ENCODE measurements at places on chromosomes 5 and 9.

- no peak for DNase-seq
Measured at GRCh38 chr9:77649109-77649812, 1.1 kb upstream of the GNA14 start.

GRCh38 chr5:89437450-89438435 lies 554.8 kb upstream of the MEF2C start:
- DNase-seq, result no peak

DNA sequence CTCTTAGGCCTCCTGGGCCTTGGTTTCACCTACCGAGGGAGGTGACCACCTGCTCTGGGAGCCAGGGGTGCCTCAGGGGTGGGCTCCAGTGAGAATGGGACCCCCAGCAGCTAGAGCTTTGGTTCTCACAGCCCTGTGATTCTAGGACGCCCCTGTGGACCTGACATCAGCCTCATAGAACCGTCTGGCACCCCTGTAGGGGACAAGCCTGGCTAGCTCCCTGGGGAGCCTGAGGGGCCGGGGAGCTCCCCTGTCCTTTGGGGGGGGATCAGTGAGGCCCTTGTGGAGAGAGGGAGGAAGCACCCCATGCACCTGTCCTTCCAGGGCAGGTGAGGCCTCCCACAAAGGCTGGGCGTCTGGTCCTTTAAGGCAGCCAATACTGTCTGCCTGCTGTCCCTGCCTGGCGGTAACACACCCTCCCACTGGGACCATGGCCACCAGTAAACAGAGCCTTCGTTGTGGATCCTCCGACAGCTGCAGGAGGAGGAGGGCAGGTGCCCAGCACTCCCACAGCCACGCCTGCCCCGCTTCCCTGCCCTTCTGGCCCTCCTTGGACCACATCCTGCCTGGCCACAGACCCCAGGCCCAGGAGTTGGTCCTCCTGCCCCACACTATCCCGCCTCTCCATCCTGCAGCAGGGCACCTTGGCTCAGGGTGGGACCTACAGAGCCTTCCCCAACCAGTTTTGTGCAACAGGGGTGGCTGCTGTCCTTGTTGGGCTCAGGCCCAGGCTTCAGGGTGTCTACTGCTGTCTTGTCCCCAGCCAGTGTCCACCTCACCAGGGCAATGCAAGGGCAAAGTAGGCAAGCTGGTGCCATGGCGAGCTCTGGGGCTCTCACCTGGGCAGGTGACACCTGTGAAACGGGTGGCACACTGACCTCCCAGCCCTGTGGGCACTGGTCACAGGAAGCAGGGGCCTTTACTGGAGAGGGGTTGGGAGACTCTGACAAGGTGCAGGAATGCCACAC lies 3.0 kb upstream of the TUBB4B start:
- DNase-seq, result no peak

DNA sequence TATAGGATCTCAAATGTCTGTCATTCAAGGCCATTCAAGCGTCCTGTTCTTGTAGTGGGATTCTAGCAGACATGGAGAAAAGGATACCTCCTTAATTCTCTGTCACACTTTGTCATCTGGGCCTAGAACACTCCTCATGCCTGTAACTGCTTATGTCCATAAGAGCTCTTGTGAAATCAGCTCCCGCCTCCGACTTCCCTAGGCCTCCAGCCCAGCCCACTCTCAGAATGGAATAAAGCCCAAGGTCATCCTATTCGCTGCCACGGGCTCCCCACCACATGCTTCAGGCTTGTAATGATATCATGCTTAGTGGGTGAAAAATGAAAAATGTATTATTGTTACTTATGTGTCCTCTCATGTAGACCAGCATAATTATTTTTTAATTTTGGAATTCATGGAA lies 632.5 kb downstream of the ISL1 start:
- no peak for DNase-seq

DNA sequence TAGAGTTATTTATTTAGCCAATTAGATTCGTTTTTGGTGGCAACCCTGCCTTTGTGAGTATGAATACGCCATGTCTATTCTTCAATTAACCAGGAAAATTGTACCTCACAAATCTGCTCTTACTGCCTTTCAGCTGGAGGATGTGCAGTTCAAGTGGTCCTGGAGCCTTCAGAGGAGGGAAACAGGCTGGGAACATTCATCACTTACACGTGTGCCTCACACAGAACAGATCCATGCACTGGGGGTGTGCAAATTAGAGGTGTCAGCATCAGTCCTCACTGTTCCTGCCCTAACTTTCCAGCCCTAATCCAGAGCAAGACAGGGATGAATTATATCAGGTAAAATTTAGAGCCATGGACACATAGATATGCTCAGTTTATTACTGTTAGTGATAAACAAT lies 65.4 kb downstream of the SEMA5A start:
- no peak for DNase-seq

DNA sequence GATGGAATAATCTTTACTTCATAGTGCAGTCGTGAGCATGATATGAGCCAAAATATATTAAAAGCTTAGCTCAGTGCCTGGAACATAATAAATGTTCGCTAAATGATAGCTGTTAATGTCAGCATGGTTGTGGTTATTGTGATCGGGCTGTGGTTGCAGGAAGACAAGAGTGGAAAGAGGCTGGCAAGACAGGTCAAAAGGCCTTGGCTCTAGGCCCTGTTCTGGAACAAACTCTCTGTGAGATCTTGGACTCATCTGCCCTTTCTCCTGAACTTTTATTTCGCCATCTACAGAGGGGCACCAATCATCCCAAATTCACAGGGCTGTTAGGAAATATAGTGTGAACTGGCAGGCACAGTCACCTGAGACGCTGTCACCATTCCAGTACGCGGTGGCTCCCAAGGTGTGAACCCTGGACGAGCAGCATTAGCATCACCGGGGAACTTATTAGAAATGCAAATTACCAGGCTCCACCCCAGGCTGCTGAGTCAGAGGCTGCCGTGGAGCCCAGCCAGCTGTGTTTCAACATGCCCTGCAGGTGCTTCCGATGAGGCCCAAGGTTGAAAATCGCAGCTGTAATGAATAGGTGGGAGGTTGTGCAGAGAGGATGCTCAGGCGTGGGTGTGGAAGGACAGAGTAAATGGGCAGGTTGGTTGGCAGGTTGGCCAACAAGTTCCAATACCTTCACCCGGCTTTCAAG lies 50.2 kb upstream of the SAP30L start:
- DNase-seq, result no peak

DNA sequence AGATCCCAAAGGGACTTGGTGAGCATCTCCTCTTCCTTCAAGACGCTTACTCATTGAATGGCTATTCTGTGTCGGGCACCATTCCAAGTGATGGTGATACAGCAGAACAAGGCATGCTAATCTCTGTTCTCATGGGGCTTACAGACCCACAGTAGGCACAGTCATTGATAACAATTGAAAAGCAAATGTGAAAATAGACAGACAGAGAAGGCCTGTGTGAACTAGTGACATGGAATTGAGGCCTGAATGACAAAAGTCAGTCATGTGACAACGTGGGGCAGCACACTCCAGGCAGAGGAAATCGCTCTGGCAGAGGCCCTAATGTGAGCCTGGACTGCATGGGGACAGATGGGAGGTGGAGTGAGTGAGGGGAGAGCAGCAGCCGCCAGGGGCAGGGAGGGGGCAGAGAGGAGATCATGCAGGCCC lies 70.7 kb upstream of the CPLX2 start:
- DNase-seq, result peak; percentile 29

DNA sequence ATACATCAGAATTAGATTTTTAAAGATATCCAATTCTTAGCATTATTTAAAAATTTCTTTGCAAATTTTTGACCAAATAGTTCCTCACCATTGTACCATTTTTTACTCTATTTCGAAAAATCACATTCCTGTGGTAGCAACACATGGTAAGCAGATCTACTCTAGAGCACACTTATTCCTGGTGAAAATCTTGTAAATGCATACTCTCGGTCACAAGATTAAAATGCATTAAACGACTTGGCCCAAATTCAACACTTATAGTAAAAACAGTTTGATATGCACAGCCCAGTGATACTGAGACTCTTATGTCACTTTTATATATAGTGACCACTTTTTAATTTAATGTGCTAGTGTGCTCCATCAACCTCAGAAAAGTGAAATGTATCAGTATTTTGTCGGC lies 208.8 kb upstream of the TARS1 start:
- DNase-seq, result peak; percentile 83

GRCh38 chr5:3597167-3598007 lies 1.8 kb downstream of the IRX1 start:
- DNase-seq, result no peak

DNA sequence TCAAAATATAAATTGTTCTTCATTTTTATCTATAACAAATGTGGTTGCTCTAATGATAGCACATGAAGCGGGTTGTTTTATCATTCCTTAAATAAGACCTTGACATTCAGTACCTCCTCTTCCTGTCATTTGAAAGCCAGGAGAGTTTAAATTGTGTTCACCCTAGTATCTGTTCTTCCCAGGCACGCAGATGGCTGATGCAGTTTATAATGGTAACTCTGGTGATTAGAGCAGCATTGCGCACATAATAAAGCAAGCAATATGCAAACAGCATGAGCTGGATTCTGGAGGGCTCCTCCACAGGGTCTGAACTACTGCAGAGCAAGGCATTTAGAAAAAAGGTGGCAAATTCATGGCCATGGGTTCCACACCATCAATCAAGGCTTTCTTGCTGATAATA lies 307.8 kb downstream of the ENC1 start:
- DNase-seq, result no peak

DNA sequence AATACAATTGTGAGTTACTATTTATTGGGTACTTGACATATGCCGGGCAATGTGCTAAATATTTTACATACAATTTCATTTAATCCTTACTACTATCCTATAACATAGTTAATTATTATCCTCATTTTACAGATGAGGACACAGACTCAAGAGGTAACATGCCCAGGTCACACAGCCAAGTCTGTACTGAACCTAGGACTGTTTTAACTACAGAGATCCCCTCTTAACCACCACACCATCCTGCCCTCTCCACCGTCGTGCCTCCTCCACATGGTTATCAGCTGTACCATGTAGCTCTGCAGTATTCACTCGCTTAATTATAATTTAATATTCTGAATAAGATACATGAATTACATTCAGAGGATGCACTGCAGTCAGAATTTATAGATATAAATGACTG lies 5.3 kb downstream of the RAB14 start:
- no peak for DNase-seq

GRCh38 chr9:886886-887285 lies 45.4 kb downstream of the DMRT1 start:
- no peak for DNase-seq

DNA sequence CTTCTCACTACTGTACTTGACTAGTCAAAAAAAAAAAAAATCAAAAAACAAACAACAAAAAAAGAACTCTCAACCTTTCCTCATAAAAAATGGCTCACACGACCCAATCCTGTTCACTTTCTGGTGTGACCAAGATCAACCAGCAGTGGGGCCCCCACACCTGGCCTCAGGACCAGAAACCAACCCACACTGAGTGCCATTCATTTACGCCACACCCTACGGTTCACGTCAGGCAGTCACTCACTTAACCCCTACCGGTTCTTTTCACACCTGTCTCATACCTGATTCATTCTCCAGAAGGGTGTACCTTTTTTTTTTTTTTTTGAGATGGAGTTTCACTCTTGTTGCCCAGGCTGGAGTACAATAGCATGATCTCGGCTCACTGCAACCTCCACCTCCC lies 5.7 kb downstream of the SUSD1 start:
- no peak for DNase-seq

DNA sequence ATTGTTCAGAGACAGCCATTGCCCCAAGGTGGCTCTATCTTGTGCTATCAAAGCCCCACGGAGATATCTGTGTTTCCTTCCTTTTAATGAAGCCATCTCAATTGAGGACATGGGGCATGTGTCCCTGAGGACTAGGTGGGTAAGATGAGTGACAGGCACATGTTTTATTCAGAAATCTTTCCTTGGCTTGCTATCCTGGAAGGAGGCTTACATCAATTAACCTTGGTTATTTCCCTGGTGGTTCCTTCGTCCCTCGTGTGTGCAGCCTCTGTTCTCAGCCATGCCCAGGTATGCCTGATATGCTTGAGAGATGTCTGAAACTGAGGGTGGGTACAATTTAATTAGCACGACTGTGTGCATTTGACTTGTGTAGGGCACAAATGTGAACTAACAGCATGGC lies 102.2 kb upstream of the TUT7 start:
- DNase-seq, result no peak

DNA sequence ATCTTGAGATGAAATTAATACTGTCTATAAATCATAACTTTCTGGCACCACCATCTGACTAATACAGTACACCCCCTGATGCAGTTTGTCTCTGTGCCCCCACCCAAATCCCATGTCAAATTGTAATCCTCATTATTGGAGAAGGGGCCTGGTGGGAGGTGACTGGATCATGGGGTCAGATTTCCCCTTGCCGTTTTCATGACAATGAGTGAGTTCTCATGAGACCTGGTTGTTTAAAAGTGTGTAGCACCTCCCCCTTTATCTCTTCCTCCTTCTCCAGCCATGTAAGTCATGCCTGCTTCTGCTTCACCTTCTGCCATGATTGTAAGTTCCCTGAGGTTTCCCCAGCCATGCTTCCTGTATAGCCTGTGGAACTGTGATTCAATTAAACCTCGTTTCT lies 78.7 kb upstream of the CDH6 start:
- DNase-seq, result no peak

GRCh38 chr5:82586661-82587310 lies 308.6 kb upstream of the RPS23 start:
- DNase-seq, result no peak

- DNase-seq, result peak; percentile 82
Measured at GRCh38 chr5:96079075-96079474, 117.4 kb upstream of the ELL2 start.

DNA sequence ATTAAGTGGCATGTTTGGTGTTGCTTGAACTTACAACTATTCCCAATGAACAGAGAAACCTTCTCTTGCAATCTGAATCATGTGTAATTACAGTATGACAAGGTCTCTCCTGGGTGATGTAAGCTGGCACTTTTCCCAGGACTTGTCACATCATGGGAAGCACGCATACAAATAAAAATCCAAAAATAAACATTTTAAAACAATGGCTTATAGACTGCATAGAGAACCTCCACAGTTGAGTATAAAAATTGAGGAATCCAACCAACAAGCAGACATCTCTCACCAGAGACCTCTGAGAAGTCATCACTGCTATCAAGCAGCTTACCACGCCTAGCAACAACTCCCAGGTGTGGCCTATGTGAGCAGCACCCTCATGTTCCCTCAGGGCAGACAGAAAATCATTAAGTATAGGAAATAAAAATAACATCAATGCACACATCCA lies 3.9 kb downstream of the MLLT3 start:
- no peak for DNase-seq

DNA sequence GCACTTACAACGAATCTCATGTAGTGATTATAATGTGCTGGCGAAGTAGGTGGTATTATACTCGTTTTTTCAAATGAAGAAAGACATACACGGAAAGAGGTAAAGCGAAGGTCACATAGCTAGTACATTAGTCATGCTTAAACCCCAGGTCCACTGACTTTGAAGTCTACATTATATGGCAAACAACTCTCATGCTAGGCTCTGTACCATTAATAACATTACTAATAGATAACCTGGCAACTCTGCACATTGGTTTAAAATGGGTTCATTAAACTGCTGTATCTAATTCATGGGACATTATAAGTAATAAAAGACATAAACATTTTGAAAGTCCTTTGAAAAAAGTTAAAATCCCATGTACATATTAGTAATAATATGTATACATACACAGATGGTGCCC lies 21.2 kb downstream of the FYB1 start:
- no peak for DNase-seq

Data from fibroblast of skin of left quadriceps (primary cell).